ENCODE measurements at places on chromosomes 2 and 18.

DNA sequence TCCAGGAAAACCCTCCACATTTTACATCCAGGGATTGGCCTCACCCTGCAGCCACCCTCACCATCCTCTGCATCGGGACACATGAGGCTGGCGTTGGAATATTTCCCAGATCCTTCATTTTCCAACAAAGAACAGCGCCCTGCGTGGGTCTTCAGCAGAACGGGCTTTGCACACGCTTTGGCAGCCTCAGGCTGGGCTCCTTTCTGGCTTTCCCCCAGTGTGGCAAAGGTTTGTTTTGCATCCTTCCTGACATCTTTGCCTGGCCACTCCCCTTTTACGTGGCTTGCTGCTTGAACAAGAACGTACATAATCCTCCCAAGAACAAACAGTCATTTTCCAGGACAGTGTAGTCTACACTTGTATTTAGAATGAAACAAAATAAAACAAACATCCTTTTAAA, 25.6 kb upstream of the GREB1 start:
- DNase-seq: no peak

GRCh38 chr2:10369269-10370255, 66.9 kb downstream of the HPCAL1 start:
- DNase-seq: no peak

DNA sequence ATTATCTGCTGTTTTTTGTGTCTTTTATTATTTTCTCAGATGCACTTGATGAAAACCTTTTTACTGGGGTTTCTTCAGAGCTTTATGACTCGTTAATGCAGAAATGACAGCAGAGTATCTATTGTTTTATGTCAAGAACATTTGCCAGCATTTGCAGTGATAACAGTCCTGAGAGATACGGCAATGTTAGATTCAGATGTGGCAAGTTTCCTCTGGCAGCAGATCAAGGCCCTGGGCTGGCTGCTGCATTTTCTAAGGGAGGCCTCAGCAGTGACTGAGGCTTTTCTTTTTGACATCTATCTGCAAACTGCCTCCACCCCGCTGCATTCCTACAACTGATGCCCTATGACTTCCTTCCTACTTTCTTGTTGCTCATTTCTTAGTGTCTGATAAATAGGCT, 40.2 kb downstream of the EFEMP1 start:
- DNase-seq: no peak

- DNase-seq: no peak
These were observed 7.1 kb downstream of the VPS54 start for GRCh38 chr2:64012115-64012514.

GRCh38 chr18:61333746-61334490, 688 bp downstream of the CDH20 start:
- DNase-seq: no peak

DNA sequence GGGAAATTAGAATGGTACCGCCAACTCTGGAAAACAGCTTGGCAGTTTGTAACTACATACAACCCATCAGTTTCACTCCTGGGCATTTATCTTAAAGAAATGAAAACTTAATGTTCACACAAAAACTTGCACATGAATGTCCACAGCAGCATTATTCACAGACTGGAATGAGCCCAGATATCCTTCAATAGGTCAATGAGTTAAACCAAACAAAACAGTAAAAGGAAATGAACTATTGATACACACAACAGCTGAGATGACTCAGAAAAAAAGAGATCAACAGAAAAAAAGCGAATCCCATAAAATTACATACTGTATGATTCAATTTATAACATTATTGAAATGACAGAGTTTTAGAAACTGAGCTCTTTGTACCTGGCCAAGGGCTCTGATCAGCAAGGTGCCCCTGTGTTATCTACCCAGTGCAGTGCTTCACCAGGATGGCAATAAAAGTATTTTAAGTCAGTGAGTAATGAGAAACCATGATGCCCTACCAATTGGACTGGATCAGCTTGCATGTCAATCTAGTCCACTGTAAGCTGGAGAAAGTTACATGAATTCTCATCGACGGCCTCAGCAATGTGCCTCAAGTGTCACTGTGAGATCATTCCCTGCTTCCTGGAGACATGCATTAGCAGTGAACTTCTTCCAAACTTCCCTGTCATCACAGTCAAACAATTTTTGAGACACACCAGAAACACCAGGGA, 21.9 kb downstream of the TMEM237 start:
- DNase-seq: no peak

GRCh38 chr18:37575646-37576045, 10.0 kb upstream of the CELF4 start:
- no peak for DNase-seq

- no peak for DNase-seq
These were observed 210.4 kb upstream of the CXCR4 start for GRCh38 chr2:136328207-136328795.

- DNase-seq: no peak
These were observed 15.7 kb downstream of the PARD6G start for GRCh38 chr18:80231616-80232015.

- no peak for DNase-seq
These were observed 8.4 kb downstream of the PTPRM start for GRCh38 chr18:7575465-7576028.

- no peak for DNase-seq
These were observed 107.6 kb upstream of the CYRIA start for GRCh38 chr2:16773080-16773713.

DNA sequence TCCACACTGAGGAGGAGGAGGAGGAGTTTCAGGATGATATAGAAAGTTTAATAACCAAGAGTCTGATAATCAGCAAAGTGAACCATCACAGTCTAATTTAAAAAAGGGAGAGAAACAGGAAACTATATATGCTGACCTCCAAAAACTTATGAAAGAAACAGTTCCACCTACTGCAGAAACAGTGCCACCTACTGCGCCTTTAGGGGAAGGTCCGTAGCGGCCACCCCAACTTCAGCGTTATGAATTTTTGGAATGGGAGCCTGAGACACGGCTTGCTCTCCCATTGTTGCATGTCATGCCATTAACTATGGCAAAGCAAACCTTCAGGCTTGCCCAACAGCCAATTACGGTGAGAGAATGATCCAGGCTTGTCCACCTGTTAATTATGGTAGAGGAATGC, 1719.2 kb upstream of the LRRTM1 start:
- DNase-seq: no peak

- no peak for DNase-seq
These were observed 220.2 kb downstream of the NDUFA10 start for GRCh38 chr2:239805043-239805329.

GRCh38 chr2:36441816-36442215, 86.2 kb downstream of the CRIM1 start:
- no peak for DNase-seq

GRCh38 chr2:38465789-38466127, 88.7 kb upstream of the ATL2 start:
- DNase-seq: peak; percentile 25

- no peak for DNase-seq
These were observed 9.5 kb downstream of the LCLAT1 start for GRCh38 chr2:30456579-30456978.

DNA sequence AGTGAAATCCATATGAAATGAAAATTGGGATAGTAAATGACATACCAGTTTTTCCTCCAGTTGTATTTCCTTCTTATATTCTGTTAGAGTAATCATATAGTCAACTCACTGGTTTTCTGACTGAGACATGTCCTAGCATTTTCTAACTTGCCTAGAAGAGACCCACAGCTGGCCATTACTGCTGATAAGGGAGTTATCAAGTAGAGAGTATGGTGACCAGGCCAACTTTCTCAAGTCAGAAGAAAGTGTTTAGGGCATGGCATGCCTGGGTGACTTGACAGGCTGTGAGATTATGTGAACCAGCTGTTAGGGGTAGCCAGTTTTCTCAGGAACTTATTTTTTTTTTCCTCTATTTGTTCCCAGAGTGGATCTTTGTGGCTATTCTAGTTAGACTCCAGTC, 81.2 kb downstream of the GPD2 start:
- DNase-seq: no peak

DNA sequence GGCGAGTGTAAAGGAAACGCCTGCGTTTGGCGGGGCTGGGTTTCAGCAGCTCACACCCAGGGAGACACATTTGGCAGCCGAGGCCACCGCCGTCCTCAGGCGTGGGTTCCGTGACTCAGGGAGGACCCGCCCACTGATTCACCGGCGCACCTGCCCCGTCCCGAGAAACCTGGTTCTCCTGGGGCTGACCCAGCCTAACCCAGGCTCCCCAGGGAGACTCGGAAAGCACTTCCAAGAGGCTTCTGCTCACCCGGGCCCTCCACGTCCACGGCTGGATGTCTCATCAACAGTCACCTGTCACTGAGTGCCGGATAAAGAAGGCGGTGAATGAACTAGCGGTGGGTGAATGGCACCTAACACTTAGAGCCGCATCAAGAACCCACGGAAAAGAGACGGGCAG, 126.4 kb upstream of the CTDP1 start:
- no peak for DNase-seq

DNA sequence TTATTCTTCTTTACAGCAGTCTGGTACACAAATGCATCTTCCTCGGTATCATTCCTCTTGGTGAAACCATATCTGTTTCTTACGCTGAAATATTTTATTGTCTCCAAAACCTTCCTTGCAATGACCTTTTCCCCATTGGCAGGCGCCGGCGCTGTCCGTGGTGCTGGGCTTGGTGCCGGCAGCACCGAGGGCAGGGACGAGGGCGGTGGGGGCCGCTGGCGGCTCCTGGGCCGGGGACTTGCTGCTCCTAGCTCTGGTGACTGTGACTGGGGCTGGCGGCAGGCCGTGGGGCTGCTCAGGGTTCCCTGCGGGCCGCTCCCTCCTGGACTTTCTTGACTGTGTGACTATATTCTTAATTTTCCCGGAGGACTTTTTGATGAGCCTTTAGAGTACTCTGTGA, 72.5 kb downstream of the GPR39 start:
- DNase-seq: no peak

DNA sequence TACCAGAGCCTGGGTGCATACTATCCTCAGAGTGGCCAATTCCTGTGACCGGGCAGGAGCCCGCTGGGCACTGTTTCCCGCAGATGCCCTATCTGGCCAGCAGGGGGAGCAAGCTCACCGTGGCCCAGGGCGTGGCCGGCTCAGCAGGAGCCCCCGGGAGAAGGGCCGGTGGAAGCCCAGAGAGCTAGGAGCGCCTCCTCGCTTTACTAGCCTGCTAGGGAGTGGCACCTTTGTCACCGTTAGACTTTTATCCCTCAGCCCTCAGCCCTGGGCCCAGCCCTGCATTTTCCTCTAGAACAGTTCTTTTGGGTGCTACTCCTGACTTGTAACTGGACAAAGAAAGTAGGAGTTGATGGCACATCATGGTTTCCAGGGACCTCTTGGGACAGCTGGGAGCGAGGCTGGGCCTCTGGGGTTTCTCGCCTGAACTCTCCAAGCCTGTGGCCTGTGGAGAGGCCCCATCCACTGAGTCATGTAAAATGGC, 24.0 kb downstream of the TMEM177 start:
- DNase-seq: peak; percentile 66

DNA sequence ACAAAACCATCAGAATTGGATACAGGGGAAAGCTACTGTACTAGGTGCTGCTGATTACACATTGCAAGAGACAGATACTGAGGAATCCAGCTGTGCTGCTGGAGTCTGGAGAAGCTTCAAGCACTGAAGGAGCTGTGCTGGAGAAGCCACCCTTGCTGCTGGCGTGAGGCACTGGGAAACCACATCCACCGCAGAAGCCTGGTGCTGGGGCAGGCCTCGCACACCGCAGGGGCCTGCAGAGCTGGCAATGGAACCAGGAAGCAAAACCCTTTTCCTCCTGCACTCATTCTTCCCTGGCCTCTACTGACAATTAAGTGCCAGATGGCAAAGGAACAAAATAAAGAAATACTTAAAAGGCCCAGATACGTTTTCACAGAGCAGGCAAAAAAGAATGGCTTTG, 94.4 kb upstream of the MSH6 start:
- DNase-seq: no peak

GRCh38 chr2:17309741-17310339, 208.4 kb downstream of the RAD51AP2 start:
- DNase-seq: no peak

GRCh38 chr2:29001806-29002205, 20.7 kb downstream of the TOGARAM2 start:
- peak; percentile 41 for DNase-seq

- no peak for DNase-seq
These were observed 140.3 kb downstream of the GALNT14 start for GRCh38 chr2:30997979-30998378.

GRCh38 chr2:16425462-16426336, 239.9 kb downstream of the CYRIA start:
- no peak for DNase-seq

DNA sequence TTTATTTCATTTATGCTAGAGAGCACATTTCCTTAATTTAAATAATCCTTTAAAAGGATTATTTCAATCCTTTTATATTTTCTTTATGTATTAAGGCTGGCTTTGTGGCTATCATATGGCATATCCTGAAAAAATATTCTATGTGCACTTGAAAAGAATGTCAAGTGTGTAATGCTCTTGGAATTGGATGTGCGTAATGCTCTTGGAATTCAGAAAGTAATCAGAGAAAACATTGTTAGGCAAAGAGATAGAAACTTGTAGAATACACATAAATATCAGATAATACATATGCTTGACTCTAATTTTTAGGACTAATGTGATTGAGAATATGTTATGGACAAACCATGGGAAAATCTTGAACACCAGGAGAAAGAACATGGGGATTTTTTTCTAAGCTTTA, 197.5 kb upstream of the COL3A1 start:
- DNase-seq: no peak

DNA sequence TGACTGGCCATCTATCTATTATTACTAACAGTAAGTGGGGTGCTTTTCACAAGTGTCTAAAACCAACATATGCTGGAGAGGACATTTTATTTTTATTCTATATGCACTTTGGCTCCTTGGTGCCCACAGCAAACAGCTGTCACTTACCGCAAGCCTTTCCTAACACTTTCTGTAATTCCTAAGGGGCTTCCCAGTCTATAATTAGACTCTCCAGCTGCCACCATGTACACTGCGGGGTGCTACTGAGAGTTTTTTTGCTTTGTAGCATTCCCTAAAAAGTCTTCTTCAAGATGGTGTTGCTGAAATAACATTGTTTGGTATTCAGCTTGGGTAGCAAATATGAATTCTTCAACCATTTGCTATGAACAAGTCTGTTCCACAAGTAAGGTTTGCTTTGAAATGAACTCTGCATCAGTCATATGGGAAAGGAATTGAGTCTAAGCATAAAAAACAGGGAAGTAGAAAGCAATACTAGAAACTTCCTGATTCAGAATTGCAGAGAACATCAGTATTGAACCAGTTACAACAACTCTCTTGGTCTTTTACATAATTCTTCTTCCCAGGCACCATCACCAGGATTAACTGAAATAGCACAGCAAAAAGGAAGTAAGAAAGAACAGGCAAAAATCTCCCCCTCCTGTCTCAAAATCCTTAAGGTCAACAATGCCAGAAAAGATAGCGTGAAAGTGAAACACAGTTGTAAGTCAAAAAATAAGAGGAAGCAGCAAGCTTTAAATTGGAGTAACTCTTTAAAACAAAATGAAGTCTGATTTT, 28.6 kb downstream of the EPB41L3 start:
- no peak for DNase-seq

- no peak for DNase-seq
These were observed 242.1 kb upstream of the TNP1 start for GRCh38 chr2:217101972-217102371.

GRCh38 chr2:110205660-110206455, 1.0 kb upstream of the NPHP1 start:
- DNase-seq: no peak
